ENCODE measurements at places on chromosomes 16 and 17.

DNA sequence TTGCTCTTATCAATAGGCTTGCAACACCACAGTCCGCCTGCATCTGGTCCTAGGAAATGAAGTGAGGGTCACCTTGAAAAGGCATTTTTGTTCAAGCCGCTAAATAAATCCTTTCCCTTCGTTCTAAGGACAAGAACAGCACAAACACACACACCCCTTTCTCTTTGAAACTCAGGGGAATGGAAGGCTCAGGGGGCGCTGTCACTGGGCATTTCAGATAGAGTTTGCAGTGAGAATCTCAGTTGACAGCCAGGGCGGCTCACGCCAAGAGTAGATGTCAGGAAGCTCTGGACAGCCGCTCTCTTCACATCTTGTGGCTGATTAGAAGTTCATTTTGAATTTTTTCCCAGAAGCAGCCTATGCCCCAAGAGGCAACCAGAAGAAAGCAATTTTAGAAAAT is 39.8 kb downstream of the ABAT start:
- DNase-seq: no peak

GRCh38 chr17:77503293-77503655 is 362.5 kb downstream of the SEC14L1 start:
- no peak for DNase-seq

- DNase-seq: no peak
These were observed 5.8 kb downstream of the TRAF4 start for GRCh38 chr17:28749516-28750177.

DNA sequence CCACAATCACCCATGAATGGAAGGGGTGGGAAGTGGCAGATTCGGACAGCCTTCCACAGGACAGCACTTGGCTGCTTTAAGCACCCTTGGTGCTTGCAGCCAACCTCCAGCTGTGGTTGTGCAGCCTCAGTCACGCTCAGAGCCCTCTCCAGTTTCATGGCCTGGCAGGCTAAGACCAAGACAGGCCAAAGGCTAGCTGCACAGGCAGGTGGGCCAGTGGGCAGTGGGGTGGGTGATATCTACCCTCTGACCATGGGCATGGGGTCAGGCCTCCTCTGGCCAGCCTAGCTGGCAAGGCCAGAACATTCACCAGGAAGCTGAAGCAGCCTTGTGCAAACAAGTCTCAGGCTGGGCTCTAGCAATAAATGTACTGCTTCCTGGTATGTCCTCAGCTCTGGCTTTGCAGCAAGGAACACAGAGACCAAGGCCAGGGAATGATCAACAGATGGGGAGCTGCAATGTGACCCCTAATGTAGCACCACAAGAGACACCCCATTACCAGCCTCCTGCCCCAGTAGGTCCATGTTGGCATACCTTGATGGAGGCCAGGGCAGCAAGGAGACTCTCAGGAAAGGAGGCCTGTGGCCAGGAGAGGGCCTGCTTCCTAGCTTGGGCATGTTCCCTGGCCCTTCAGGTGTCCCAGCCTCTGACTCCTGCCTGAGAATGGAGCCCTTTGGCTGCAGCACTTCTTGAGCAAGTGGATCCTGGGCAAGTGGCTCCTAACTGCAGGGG is 20.9 kb downstream of the HSD11B2 start:
- DNase-seq: no peak

DNA sequence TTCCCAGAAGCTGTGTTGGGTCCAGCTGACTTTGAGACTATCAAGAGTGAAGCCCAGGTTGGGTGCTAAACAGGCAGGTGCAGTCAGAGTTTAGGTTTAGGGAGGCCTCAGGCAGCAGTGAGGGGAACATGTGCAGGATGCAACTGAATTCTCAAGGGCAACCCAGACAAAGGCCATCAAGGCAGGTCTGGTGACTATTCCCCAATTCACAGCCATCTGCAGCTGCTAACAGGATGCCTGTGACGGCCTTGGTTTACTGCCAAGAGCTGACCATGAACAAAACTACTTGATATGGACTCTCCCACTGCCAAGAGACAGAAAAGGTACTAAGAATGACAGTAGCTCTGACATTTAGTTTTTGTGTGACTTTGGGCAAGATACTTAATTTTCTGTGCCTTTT is 45.2 kb upstream of the BCAR1 start:
- no peak for DNase-seq

- DNase-seq: no peak
These were observed 262.3 kb downstream of the STX8 start for GRCh38 chr17:9313346-9313745.

DNA sequence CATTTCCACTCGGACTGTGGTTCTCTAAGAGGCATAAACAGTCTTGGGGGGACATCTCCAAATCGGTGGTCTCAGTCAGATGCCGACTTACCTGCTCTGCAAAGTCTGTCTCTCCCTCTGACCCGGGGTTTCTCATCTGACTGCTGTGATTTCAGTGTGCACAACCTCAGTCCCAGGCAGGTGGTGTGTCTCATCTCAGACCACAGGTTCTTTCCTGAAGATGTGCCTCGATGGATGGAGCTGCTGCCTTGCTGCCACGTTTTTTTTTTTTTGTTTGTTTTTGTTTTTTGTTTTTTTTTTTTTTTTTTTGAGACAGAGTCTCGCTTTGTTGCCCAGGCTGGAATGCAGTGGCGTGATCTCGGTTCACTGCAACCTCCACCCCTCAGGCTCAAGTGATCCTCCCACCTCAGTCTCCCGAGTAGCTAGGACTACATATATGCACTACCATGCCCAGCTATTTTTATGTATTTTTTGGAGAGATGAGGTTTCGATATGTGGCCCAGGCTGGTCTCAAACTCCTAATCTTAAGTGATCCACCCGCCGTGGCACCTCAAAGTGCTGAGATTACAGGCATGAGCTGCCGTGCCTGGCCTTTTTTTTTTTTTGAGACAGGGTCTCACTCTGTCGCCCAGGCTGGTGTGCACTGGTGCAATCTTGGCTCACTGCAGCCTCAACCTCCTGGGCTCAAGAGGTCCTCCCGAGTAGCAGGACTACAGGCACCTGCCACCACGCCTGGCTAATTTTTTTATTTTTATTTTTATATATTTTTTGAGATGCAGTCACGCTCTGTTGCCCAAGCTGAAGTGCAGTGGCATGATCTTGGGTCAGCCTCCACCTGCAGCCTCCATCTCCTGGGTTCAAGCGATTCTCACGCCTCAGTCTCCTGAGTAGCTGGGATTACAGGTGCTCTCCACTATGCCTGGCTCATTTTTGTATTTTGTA is 15.4 kb downstream of the SPIRE2 start:
- no peak for DNase-seq

DNA sequence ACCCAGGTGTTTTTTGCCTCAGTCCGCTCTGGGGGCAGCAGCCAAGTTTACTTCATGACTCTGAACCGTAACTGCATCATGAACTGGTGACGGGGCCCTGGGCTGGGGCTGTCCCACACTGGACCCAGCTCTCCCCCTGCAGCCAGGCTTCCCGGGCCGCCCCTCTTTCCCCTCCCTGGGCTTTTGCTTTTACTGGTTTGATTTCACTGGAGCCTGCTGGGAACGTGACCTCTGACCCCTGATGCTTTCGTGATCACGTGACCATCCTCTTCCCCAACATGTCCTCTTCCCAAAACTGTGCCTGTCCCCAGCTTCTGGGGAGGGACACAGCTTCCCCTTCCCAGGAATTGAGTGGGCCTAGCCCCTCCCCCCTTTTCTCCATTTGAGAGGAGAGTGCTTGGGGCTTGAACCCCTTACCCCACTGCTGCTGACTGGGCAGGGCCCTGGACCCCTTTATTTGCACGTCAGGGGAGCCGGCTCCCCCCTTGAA is 2.1 kb upstream of the C17orf107 start:
- no peak for DNase-seq

- no peak for DNase-seq
These were observed 64.5 kb upstream of the SEC14L1 start for GRCh38 chr17:77076124-77076830.

DNA sequence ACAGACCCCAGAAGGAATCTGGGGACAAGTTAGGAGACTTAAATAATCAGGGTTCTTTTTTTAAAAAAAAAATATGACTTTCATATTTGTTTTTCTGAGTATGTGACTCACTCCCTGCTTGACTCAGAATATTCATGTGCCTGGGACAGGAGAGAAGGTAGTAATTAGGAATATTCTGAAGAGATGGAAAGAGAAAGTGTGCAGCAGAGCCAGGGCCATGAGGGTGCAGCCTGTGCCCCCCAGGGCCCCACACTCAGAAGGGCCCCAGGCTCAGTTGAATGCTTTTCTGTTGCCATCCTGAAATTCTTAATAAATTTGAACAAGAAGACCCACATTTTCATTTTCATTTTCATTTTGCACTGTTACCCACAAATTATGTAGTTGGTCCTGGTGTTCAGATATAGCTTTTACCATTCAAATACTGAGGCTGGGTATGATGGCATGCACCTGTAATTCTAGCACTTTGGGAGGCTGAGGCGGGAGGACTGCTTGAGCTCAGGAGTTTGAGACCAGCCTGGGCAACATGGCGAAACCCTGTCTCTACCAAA is 11.5 kb upstream of the LONP2 start:
- DNase-seq: no peak
